ENCODE measurements at places on chromosomes 4 and X. TPM values are rescaled to one million over a fixed set of nuclear protein-coding genes. Genes with fewer than 3 reads are reported as not detected.

DNA sequence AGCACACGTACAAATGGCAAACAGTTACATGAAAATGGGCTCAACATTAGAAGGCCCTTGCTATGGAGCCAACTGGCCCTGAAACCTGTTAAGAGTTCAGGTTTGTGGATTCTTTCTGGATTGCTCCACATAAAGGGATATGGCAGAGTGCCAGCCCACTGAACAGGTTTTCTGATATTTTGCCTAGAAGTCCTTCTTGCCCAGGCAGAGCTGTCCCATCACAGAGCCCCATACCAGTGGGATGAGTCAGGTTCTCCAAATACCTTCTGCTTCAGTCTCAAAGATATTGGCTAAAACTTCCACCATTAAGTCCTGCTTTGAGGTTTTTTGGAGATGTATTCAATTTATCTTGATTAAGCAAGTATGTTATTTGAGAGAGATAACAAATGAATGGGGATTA, 146.8 kb upstream of the IL1RAPL2 start:
- no peaks in the 10 kb centered on the region for H3K27me3 ChIP-seq
- no peak overlapping the region for H3K27ac ChIP-seq
- DNase-seq = no peak

SUPT20HL2 gene
- total RNA-seq = not detected

DNA sequence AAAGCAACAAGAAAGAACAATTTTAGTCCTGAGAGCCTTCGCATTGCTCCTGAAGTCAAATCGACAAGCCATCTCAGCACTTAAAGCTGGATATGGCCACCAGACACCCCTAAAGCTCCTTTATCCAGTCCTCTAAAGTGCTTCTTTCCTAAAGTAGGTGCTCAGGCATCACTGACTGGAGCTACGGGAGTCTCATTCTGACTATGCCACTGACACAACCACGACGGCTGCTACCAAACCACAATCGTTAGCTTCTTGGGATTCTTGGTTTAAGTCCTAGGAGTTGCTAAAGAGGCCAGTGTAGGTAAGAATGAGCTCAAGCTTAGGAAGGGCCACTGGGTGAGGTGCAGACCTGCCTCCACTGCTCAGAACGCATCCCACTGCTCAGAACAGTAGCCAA, 1.0 kb downstream of the SLC10A6 start:
- H3K27ac ChIP-seq = no peak overlapping the region
- DNase-seq = no peak
- H3K36me3 ChIP-seq = no peaks in the 10 kb centered on the region
- no peak overlapping the region for H3K4me3 ChIP-seq
- peaks cover 6% of the 10 kb centered on the region for H3K27me3 ChIP-seq

DNA sequence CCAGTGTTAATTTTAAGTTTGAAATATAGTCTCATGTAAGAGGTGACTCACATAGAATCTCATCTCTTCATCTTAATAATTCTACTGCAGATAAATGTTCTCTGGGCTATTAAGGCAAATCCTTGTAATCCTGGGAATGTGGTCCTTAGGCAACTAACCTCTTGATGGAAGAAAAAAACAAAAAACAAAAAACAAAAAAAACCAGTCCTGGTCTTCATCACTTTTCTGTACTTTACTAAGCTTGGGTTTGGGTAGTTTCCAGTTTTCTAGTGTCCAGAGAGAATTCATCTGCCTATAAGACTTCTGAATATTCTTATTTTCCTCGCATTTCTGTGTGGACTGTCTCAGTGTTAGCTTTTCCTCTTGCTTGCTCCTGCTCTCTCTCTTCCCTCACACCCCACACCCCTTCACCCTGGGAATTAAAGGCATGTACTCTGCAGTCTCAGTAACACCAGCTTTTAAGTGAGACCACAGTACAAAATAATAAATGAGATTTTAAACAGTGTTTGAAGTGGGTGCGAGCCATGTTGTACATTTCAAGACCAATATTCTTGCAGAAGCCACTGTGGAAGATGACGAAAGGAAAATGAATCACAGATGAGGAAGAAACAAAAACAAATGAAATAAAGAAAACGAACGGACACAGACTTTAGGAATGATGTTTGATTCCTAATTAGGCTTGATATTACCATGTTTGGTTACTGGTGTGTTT, 51.7 kb downstream of the HAND2 start:
- no peak overlapping the region for H3K4me3 ChIP-seq
- H3K4me1 ChIP-seq = no peaks in the 10 kb centered on the region
- H3K27ac ChIP-seq = no peak overlapping the region
- H3K36me3 ChIP-seq = no peaks in the 10 kb centered on the region

All from activated CD4-positive, alpha-beta memory T cell treated with anti-CD3 and anti-CD28 coated beads for 36 hours (primary cell).